ENCODE measurements at places on chromosomes 5 and 9.

DNA sequence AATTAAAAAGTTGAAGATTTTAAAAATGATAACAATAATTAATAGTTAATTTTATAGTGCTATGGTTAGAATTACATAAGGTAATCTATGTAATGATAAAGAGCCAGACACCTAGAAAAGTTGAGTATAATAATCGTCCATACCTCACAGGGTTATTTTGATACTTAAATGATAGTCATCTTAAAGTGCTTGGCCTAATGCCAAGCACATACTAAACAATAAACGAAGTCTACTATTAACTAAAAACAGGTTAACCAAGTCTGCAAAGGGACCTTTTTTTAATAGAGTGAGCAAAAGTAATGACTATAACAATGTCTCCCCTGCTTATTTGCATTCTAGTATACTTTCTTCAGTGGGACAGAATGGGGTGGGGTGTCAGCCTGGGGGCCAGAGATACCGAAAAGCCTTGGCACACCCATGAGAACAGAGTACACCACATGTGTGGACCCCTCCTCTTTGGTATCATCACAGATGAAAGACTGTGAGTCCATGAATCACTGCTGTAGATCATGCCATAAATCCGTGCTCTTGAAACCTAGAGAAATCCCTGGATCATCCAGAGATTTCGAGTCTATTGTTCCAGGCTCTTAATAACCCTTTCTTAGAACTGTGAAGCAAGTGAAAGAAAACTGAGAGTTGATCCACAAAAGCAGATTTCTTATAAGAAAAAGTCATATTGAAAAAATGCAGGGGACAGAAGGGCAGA, 249.5 kb downstream of the PRELID2 start:
- DNase-seq: no peak

DNA sequence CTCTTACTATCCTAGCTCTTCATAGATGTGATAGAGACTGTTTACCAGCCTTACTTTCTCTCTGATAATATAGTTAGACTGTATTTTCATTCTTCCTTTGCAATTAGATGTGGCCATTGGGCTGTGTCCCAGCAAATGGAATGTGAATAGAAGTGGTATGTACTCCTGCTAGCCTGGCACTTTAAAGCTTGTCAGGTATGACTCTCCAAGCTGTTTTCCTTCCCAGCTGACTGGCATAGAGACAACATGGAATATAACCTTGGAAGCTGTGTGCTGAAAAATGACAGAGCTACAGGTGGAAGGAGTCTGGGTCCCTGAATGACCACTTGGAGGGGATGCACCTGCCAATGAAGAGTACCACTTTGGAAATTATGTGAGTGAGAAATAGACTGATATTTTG, 116.2 kb downstream of the DIRAS2 start:
- no peak for DNase-seq

DNA sequence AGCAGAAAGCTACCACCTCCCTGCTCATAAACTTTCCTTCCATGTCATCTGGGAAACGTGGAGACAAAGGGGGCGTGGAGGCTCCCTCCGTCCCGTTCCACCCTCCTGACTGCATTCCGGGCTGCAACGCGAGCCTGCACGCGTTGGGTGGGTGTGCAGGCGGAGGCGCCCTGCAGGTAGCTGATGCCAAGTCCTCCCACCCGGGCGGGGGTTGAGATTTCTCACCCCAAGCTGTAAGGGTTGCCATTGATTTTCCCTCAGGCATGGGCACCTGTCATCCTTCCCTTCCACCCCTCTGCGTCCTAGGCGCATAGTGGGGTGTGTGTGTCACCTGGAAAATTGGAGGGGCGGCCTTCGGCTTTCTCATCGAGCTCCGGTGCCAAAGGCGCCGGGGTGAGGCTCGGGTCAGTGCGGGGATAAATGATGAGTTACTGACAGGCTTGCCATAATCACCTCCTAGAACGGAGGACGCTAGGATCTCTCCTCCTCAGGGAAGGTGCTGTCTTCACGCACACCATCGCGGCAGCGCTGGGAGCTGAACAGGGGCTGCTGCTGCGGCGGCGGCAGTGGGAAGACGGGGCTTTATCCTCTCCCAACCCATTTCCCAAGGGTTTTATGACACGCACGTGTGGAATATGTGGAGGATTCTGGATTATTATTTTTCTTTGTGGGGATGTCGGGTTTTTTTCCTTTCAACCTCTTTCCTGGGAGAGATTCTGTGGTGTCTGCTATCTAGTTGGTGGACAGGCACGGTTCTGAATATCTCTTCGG, 973 bp downstream of the PLPPR1 start:
- DNase-seq: no peak

- DNase-seq: no peak
Observed at GRCh38 chr5:76737846-76738245, 21.9 kb downstream of the F2R start.

GRCh38 chr9:68470634-68471033, 70.0 kb downstream of the TMEM252 start:
- no peak for DNase-seq

DNA sequence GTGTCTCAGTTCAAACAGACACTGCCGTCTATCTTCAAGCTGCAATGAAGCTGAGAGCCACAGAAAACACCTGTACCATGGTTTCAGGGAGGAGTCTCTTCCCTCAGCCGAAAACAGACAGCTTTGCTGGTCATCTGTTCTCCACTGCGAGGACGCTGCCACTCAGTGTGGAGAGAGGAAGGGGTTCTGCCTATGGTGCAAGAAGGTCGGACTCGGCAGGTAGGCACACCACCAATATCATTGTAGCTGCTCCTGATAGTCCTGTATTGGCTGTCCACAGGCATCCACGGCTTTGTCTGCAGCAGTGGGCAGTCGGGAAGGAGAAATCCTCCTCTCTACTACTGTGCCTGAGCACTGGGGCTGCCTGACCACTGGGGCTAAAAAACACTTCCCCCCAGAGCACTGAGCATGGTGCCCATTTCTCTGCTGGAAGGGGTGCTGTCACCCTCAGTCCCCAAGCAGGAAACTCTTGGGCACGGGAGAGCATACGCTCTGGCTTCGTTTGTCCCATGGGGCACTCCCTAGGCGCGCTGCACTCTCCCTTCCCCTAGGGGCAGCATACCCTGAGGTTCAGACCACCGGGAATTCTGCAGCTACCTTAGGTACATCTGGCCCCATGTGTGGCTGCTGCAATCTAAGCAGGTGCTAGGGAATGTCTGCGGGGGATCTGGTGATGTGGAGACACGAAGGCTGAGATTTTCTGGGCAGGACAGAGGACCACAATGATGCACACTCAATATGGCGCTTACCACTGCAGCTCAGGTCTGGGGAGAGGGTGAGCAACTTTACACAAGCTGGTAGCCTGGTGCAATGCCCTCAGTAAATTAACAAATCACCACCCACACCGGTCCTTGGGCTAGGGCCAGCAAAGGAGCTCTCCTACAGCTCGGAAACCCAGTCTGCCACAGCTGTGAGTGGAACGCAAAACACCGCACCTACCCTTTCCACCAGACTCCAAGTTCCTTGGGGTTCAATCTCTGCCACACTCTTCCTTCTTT, 880.9 kb upstream of the SEMA6A start:
- DNase-seq: no peak

DNA sequence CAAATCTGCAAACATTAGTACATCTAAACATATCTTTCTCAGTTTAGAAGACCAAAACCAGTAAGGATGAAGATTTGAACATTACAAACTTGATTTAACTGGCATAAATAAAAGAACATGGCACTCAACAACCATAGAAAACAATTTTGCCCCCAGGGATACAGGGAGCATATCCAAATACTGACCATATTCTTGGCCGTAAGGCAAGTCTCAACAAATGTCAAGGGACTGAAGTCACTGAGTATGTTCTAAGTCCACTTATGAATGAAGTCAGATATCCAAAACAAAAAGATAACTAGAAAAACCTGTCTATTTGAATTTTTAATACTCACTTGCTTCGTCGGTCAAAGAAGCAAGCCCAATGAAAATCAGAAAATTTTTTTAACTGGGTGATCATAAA, 14.1 kb downstream of the FEM1C start:
- no peak for DNase-seq

DNA sequence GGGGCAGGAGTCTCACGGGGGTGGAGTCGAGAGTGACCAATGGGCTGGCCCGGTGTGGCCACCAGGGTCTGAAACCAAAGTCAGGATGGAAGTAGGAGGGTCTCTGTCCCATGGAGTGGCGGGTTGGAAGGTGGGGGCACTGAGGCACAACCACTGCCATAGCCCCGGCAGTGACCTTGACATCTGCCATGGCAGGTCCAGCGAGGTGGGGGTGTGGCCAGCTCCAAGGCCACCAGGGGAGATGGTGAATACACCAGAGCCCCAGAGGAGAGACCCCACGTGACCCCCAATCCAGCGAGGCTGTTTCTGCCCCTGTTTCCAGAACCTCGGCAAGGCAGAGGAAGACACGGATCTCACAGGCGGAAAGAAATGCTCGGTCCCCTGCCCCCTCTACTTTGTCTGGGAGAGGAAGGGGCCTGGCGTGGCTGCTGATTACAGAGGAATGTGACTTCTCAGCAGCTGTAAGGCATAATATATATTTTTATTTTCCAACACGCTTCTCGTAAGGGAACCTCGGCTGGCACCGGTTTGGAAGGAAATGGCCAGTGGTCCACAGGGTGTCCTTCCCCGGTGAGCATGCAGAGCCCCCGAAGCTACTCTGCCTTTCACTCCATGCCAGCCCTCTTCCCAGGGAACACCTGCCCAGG, 105.7 kb upstream of the SARDH start:
- DNase-seq: no peak

DNA sequence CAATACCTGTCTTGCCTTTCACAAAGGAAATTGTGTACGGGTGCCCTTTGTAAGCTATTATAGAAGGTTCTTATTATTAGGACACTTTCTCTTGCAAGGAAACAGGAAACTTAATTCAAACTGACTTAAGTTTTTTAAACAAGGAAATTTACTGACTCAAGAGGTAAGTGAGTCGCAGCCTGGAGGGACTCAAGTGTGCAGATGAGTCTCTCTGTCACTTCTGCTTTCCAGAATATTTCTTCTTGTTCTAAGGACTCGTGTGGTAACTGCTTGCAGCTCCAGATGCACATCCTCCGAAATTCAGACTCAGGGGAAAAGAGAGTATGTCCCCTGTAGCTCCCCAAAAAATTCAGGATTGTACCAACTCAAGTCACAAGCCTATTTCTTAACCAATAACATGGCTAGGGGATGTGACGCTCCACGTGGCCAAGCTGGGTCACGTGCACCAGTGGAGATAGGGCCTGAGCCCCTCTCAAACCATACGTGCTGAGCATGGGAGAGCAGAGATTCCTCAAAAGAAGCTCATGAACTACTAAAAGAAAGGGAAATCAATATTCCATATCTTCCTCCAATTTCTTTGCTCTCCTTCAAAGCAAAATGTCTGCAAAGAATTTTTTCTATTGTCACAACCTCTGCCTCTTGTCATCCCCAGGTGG, 49.2 kb upstream of the ERCC6L2 start:
- DNase-seq: no peak

GRCh38 chr9:130539420-130540223, 39.8 kb upstream of the FUBP3 start:
- DNase-seq: no peak

- DNase-seq: no peak
Observed at GRCh38 chr9:104556830-104557634, 11.9 kb upstream of the OR13C8 start.

GRCh38 chr9:7148243-7148765, 390.5 kb downstream of the KDM4C start:
- DNase-seq: no peak

DNA sequence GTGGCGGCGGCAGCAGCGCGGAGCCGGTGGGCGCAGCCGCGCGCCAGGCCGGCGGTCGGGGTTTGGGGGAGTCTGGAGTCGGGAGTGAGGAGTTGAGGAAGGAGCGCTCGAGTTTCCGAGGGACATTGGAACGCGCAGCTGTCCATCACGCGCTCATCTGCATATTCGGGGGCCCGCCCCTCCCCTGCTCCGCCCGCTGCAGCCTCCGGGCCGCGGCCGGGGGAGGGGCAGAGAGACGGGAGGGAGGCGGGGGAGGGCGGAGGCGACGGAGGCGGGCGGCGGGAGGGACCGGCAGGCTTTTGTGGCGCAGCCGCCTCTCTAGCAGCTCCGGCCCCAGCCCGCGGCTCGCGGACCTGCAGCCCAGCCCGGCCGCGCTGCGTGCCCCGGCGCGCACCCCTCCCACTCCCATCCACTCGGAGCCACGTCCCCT, at the start of gene IRX2:
TSS of gene IRX2 (minus strand) at position 86 of the 430 bp plus-strand sequence. CDS start 264 bp downstream, outside the sequence.
- DNase-seq: no peak

- no peak for DNase-seq
Observed at GRCh38 chr9:113651896-113652295, 188.4 kb downstream of the RGS3 start.

- no peak for DNase-seq
Observed at GRCh38 chr5:172858511-172858989, 24.5 kb downstream of the ERGIC1 start.

DNA sequence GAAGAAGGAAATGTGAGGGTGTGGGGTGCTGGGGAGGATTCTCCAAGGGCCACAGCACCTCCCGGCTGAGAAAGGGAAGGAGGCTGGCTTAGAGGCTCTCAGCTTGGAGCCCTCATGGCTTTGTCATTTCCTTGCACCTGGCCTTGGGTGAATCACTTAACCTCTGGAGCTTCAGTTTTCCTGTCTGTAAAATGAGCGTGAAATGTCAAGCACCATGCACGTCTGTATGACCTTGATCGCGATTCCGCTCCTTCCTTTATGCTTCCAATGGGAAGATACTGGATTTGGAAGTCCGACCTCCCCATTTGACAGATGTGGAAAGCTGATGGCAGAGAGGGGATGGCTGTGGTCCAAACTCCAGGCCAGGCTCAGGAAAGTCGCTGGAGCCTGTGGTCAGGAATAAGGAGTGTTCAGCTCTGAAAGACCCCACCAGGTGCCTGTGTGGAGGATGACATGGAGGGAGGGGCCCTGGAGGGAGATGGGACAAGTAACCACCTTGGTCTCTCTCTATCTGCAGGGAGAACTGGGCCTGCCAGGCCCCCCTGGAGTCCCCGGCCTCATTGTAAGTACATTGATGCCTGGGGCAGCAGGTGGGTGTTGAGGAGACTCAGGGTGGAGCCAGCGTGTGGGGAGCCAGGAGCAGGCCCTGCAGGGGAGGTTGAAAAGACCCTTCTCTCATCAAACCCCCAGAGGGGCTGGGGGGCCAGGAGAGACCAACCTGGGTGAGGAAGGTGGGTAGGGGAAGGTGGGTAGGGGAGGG, 66.5 kb downstream of the COL27A1 start:
- DNase-seq: no peak

DNA sequence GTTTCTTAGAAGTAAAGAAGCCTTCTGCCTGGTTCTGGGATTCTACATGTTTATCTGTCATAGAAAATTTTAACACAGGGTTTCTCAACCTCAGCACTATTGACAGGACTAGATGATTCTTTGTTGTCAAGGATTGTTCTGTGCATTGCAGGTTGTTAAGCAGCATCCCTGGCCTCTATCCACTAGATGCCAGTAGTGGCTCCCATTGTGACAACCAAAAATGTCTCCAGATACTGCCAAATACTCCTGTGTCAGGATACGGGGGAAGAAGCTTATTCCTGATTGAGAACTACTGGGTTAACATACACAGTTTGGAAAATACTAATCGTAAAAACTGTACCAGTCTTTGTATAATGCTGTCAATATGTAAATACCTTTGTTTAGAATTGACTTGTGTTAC, 167.1 kb downstream of the NIPBL start:
- no peak for DNase-seq

- no peak for DNase-seq
Observed at GRCh38 chr5:154702477-154702876, 52.7 kb upstream of the LARP1 start.

Measured in T follicular helper cell (primary cell).